Lung (tissue), 17 donors: ENCODE measurements at places on chromosomes 1 and 21. TPM values are rescaled to one million over a fixed set of nuclear protein-coding genes. Genes with fewer than 3 reads are reported as not detected.

DNA sequence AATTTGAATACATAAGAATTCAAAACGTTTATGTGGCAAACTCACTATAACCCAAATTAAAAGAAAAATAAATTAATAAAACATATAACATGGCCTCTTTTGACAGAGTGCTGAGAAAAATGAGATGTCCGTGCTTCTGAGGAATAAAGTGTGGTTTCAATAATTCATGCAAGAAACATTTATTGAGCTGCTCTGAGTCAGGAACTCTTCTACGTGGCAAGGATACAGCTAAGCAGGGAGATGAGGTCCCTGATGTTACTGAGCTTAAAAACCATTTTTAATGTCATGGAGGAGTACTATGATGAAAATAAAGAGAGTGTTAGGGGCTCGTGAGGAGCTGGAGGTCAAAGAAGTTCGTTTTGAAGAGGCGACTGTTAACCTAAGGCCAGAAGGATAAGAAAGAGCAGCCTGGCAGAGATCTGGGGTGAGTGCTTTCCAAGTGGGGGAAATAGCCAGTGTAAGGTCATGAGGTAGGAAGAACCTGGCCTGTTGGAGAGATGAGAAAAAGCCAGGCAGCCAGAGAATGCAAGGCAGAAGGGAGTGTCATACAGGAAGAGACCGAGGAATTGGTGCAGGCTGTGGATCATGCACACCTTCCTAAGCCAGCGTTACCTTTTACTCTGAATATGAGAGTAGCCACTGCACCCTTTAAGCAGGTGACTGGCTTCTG lies 182.2 kb upstream of the DUSP10 start:
- H3K4me3 ChIP-seq: no peak overlapping the region
- H3K4me1 ChIP-seq: no peaks in the 10 kb centered on the region
- H3K27me3 ChIP-seq: no peaks in the 10 kb centered on the region
- DNase-seq: no peak
- no peaks in the 10 kb centered on the region for H3K36me3 ChIP-seq

- H3K4me3 ChIP-seq: no peak overlapping the region
- H3K4me1 ChIP-seq: peaks cover 4% of the 10 kb centered on the region
- H3K27ac ChIP-seq: no peak overlapping the region
- H3K27me3 ChIP-seq: peaks cover 2% of the 10 kb centered on the region
- no peak for DNase-seq
Observed at GRCh38 chr1:206065547-206066145, 12.7 kb downstream of the RHEX start.

GRCh38 chr21:44450999-44451398 lies 4.3 kb upstream of the LRRC3 start:
- H3K4me1 ChIP-seq: no peaks in the 10 kb centered on the region
- H3K27me3 ChIP-seq: no peaks in the 10 kb centered on the region
- H3K4me3 ChIP-seq: no peak overlapping the region
- no peak overlapping the region for H3K27ac ChIP-seq
- DNase-seq: no peak

GRCh38 chr1:22090867-22091266 lies 38.4 kb downstream of the CDC42 start:
- H3K4me3 ChIP-seq: no peak overlapping the region
- H3K27ac ChIP-seq: no peak overlapping the region
- H3K4me1 ChIP-seq: peaks cover 30% of the 10 kb centered on the region
- no peaks in the 10 kb centered on the region for H3K27me3 ChIP-seq
- no peak for DNase-seq
- peaks cover 7% of the 10 kb centered on the region for H3K36me3 ChIP-seq

GRCh38 chr1:1797731-1798341 lies 19.6 kb upstream of the NADK start:
- no peak overlapping the region for H3K27ac ChIP-seq
- H3K36me3 ChIP-seq: peaks cover 51% of the 10 kb centered on the region
- no peak overlapping the region for H3K4me3 ChIP-seq

GRCh38 chr1:214318356-214318755 lies 37.4 kb downstream of the SMYD2 start:
- no peak for DNase-seq
- H3K27me3 ChIP-seq: no peaks in the 10 kb centered on the region
- H3K4me3 ChIP-seq: no peak overlapping the region
- H3K36me3 ChIP-seq: peaks cover 3% of the 10 kb centered on the region
- no peaks in the 10 kb centered on the region for H3K4me1 ChIP-seq

GRCh38 chr1:84434801-84435549 lies 36.7 kb downstream of the DNASE2B start:
- no peak overlapping the region for H3K4me3 ChIP-seq
- H3K27ac ChIP-seq: no peak overlapping the region
- no peaks in the 10 kb centered on the region for H3K27me3 ChIP-seq

- H3K36me3 ChIP-seq: no peaks in the 10 kb centered on the region
- no peaks in the 10 kb centered on the region for H3K4me1 ChIP-seq
- no peak overlapping the region for H3K27ac ChIP-seq
Observed at GRCh38 chr1:15226388-15227255, 20.4 kb upstream of the FHAD1 start.

GRCh38 chr1:209839875-209840546 lies 12.2 kb downstream of the UTP25 start:
- no peaks in the 10 kb centered on the region for H3K27me3 ChIP-seq
- H3K36me3 ChIP-seq: peaks cover 35% of the 10 kb centered on the region
- no peak overlapping the region for H3K27ac ChIP-seq
- H3K4me1 ChIP-seq: no peaks in the 10 kb centered on the region
- DNase-seq: no peak

GRCh38 chr1:68181165-68181556 lies 51.2 kb downstream of the WLS start:
- no peak overlapping the region for H3K27ac ChIP-seq
- no peak for DNase-seq
- no peaks in the 10 kb centered on the region for H3K27me3 ChIP-seq
- peaks cover 9% of the 10 kb centered on the region for H3K4me1 ChIP-seq
- peaks cover 21% of the 10 kb centered on the region for H3K36me3 ChIP-seq
- no peak overlapping the region for H3K4me3 ChIP-seq

GRCh38 chr1:168628807-168629206 lies 52.4 kb downstream of the XCL1 start:
- H3K4me1 ChIP-seq: no peaks in the 10 kb centered on the region
- H3K27me3 ChIP-seq: no peaks in the 10 kb centered on the region
- no peak overlapping the region for H3K4me3 ChIP-seq
- no peak for DNase-seq
- H3K27ac ChIP-seq: no peak overlapping the region
- no peaks in the 10 kb centered on the region for H3K36me3 ChIP-seq

DNA sequence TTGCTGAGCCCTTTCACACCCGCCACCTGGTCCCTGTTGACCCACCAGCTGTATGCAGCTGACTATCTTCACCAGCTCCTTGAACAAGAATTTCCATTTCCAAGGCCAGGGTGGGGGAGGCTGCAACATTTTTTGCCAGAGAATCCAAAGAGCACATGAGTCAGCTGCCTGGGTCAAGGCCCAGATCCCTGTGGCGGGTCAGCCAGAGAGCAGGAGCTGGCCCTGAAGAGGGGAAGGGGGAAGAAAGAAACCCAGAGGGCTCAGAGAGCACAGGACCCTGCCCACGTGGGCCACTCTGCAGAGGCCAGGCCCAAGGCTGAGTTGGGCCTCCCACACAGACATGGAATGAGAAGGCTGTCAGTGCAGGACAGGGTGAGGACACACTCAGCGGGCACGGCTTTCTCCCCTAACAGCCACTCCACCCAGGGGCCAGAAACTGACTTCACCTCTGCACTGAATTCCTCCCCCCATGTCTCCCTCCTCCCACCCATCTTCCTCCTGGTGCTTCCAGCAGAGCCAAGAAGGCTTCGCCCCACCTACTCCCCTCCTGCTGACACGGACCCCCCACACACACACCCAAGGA lies 28.9 kb downstream of the S100A6 start:
- H3K4me1 ChIP-seq: peaks cover 3% of the 10 kb centered on the region
- H3K27ac ChIP-seq: peak overlapping the region; percentile 55
- H3K36me3 ChIP-seq: no peaks in the 10 kb centered on the region
- no peaks in the 10 kb centered on the region for H3K27me3 ChIP-seq
- DNase-seq: peak; percentile 97
- H3K4me3 ChIP-seq: no peak overlapping the region

DNA sequence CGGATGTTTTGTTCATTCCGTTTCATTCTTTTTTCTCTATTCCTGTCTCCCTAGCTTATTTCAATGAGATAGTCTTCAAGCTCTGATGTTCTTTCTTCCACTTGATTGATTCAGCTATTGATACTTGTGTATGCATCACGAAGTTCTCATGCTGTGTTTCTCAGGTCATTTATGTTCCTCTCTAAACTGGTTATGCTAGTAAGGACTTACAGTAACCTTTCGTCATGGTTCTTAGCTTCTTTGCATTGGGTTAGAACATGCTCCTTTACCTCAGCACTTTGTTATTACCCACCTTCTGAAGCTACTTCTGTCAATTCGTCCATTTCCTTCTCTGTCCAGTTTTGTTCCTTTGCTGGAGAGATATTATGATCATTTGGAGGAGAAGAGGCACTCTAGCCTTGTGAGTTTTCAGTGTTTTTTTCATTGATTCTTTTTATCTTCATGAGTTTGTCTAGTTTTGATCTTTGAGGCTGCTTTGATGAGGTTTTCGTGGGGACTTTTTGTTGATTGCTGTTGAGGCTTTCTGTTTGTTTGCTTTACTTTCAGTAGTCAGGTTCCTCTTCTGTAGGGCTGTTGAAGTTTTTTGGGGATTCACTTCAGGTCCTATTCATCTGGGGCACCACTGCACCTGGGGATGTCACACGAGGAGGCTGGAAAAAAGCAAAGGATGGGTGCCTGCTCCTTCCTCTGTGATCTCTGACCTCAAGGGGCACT lies 496.9 kb upstream of the LRRC7 start:
- H3K27me3 ChIP-seq: no peaks in the 10 kb centered on the region
- no peak for DNase-seq
- no peak overlapping the region for H3K4me3 ChIP-seq

- H3K4me1 ChIP-seq: peaks cover 16% of the 10 kb centered on the region
- no peak overlapping the region for H3K4me3 ChIP-seq
- H3K27ac ChIP-seq: no peak overlapping the region
- no peaks in the 10 kb centered on the region for H3K27me3 ChIP-seq
- H3K36me3 ChIP-seq: no peaks in the 10 kb centered on the region
Observed at GRCh38 chr21:42266971-42267556, 48.1 kb downstream of the ABCG1 start.

- H3K27me3 ChIP-seq: no peaks in the 10 kb centered on the region
- no peaks in the 10 kb centered on the region for H3K36me3 ChIP-seq
- H3K27ac ChIP-seq: no peak overlapping the region
- H3K4me3 ChIP-seq: no peak overlapping the region
- H3K4me1 ChIP-seq: peaks cover 21% of the 10 kb centered on the region
- no peak for DNase-seq
Observed at GRCh38 chr1:16383888-16384287, 16.8 kb downstream of the SZRD1 start.

DNA sequence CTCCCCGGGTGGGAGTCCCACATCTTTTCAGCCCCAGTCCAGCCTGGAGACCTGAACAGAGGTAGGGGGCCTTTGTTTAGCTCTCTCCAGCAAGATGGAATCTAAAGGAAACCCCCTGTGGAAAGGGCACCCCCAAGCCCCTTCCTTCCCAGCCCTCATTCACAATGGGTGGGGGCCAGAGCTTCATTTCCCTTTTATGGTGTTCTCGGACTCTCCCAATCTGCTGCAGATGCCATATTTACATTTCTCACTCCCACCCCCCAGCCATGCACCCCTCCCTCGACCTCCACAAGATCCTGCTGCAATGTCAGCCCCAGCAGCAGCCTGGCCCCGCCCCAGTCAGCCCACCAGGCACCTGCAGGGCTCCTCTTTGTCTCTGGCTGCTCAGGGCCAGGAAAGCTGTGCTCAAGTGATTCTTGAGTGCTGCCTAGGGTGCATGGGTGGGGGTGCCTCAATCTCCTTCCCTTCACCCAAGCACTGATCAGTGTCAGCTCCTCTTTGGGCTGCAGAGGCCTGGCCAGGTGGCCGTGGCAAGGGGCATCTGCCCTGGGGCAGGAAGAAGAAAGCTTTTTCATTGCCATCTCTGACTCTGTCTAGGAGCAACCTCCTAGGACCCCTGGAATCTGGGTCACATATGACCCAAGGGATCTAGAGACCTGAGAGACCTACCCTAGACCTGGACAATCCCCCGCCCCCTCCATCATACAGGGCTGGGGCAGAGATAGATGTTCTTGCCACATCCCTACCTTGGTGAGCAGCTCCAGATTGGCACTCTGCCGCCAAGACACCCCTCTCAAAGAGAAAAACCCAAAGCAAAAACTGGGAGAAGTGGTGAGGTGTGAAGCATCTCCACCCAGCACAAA lies 1.7 kb downstream of the KIF21B start:
- peaks cover 5% of the 10 kb centered on the region for H3K4me1 ChIP-seq
- no peak for DNase-seq
- no peaks in the 10 kb centered on the region for H3K27me3 ChIP-seq
- no peak overlapping the region for H3K27ac ChIP-seq

PLCH2 gene
- total RNA-seq: 7.9 TPM

- H3K27me3 ChIP-seq: no peaks in the 10 kb centered on the region
- no peak overlapping the region for H3K4me3 ChIP-seq
- H3K36me3 ChIP-seq: peaks cover 4% of the 10 kb centered on the region
- H3K27ac ChIP-seq: no peak overlapping the region
- DNase-seq: peak; percentile 21
Observed at GRCh38 chr1:63645317-63645716, 52.1 kb downstream of the PGM1 start.

GRCh38 chr1:15952317-15953258 lies 23.3 kb downstream of the ZBTB17 start:
- H3K4me1 ChIP-seq: peaks cover 48% of the 10 kb centered on the region
- H3K27ac ChIP-seq: no peak overlapping the region
- H3K27me3 ChIP-seq: no peaks in the 10 kb centered on the region
- no peak overlapping the region for H3K4me3 ChIP-seq
- H3K36me3 ChIP-seq: no peaks in the 10 kb centered on the region

DNA sequence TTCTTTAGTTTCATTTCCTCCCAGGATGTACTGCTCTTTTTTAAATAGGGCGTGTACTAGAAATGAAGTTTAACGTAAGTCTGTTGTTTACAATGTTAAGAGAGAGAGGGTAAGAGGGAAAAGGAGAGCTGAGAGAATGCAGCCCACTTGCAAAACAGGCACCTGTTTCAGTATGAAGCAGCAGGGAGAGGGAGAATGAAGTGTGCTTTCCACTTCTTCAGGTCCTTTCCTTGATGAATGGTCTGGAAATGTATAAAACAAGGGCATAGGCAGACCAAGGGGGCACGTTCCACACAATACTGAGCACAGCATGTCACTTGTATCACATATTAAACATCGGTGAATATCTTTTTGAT lies 2.0 kb downstream of the KCNA3 start:
- no peak for DNase-seq
- no peaks in the 10 kb centered on the region for H3K4me1 ChIP-seq
- no peaks in the 10 kb centered on the region for H3K36me3 ChIP-seq
- H3K4me3 ChIP-seq: no peak overlapping the region

GRCh38 chr1:162663086-162663485 lies 30.8 kb downstream of the DDR2 start:
- no peaks in the 10 kb centered on the region for H3K36me3 ChIP-seq
- H3K4me1 ChIP-seq: no peaks in the 10 kb centered on the region
- H3K27me3 ChIP-seq: no peaks in the 10 kb centered on the region

AMIGO1 gene
- total RNA-seq: 3.9 TPM

GRCh38 chr1:206505702-206506355 lies 1.5 kb upstream of the RASSF5 start:
- no peaks in the 10 kb centered on the region for H3K36me3 ChIP-seq
- H3K4me1 ChIP-seq: peaks cover 30% of the 10 kb centered on the region
- no peak for DNase-seq
- H3K4me3 ChIP-seq: no peak overlapping the region

- peak overlapping the region; percentile 45 for H3K27ac ChIP-seq
- DNase-seq: peak; percentile 6
- H3K4me1 ChIP-seq: no peaks in the 10 kb centered on the region
Observed at GRCh38 chr1:28156821-28157220, 19.7 kb downstream of the PTAFR start.
